Fibroblast of skin of abdomen (primary cell): ENCODE measurements at places on chromosomes 3 and 15.

DNA sequence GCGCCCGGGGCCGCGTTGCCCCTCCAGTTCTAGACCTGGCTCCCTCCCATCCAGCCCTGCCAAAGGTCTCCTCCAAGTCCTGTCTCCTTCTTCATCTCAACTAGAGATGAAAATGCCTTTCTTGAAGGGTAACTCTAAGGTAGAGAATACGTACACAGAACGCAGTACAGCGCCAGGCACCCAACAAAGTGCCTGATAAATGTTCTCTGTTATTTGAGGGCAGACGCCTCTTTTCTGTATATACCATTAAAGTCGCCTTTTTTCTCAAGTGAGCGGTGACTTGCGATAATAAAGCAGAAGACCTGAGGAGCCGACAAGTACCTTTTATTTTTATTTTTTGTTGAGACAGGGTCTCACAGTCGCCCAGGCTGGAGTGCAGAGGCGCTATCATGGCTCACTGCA, 809 bp downstream of the CRTAP start:
- no peak for DNase-seq

DNA sequence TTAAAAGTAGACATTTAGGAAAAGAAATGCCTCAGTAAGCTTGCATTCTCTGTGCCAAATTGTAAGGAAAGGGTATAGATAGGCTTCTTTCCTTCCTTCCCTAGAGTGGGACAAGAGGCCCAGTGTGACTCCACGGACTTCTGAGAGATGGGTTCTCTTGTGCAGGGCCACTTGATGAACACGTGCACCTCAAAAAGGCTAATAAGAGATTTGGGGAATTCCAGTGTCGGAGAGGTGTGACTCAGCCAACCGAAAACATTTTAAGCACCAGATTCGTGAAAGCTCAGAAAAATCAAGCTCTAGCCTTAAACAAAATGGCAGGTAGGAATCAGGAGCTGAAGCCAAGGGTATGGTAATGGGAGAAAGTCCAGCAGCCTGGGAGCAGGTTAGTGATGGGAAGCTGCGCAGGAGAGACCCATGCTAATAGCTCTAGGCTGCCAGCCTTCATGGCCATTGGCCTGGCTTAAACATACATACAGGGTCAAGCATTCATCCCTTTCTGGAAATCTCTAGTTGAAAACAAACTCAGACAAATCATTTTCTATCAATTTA, 56.2 kb downstream of the SV2B start:
- no peak for DNase-seq

- no peak for DNase-seq
Measured at GRCh38 chr3:47899495-47900108, 96.7 kb downstream of the DHX30 start.

DNA sequence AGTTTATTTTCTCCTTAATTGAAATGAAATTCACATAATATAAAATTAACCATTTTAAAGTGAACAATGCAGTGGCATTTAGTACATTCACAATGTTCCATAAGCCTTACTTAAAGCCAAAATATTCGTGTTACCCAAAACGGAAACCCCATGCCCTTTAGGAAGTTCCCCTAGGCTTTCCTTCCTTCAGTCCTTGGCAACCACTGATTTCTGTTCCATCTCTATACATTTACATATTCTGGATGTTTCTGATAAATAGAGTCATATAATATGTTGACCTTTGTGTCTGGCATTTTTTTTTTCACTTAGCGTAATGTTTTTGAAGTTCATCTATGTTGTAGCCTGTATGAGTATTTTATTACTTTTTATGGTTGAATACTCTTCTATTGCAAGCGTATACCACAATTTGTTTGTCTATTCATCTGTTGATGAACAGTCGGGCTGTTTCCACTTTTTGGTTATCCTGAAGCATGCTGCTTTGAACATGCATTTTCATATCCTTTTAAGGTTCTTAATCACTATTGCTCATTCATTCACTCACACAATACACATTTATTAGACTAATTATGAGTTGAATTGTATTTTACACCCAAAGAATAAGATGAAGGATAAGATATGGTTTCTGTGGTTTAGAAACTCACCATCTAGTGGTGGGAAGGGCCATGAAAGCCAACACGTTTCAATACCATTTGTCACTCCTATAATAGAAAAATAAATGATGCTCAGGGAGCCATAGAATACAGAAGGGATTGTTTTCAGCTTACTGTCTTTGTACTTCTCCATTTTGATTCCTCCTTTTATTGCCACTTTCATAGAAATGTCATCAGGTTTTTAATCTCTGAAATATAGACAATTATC, 408.2 kb upstream of the CBLB start:
- DNase-seq: no peak

DNA sequence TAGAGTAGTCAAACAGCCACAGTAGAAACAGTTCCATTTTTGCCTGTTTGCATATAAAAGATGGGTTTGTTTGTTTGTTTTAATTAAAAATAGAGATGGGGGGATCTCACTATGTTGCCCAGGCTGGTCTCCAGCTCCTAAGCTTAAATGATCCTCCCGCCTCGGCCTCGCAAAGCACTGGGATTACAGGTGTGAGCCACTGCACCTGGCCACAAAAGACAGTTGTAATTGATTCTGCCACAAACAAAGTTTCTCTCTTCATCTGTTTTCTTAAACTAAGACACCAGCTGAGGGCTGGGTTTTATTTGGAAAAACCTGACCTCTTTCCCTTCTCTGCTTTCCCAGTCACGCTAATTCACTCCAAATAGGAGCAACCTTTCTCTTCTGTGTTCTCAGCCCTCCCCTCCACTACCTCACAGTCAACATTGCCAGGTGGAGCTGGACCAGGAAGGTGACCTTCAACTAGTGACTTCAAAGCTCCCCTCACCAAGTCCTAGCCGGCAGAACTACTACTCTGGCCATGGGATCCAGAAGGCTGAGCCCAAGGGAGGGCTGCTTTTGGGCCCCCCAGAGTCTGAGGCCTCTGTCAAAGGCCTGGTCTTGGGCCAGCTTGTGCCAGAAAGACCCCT, 1.5 kb upstream of the IDH2 start:
- no peak for DNase-seq

DNA sequence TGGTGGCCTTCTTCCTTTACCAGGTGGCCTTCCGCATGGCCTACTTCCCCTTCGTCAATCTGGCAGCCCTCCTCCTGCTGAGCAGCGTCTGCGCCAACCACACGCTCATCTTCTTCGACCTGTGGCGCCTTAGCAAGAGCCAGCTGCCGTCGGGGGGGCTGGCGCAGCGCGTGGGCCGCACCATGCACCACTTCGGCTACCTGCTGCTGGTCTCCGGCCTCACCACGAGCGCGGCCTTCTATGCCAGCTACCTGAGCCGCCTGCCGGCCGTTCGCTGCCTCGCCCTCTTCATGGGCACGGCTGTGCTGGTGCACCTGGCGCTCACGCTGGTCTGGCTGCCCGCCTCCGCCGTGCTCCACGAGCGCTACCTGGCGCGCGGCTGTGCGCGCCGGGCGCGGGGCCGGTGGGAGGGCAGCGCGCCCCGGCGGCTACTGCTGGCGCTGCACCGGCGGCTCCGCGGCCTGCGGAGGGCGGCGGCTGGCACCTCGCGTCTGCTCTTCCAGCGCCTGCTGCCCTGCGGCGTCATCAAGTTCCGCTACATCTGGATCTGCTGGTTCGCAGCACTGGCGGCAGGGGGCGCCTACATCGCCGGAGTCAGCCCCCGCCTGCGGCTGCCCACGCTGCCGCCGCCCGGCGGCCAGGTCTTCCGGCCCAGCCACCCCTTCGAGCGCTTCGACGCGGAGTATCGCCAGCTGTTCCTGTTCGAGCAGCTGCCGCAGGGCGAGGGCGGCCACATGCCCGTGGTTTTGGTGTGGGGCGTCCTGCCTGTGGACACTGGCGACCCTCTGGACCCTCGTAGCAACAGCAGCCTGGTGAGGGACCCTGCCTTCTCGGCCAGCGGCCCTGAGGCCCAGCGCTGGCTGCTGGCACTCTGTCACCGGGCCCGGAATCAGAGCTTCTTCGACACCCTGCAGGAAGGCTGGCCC, 9.9 kb downstream of the DISP2 start:
- DNase-seq: peak; percentile 81

DNA sequence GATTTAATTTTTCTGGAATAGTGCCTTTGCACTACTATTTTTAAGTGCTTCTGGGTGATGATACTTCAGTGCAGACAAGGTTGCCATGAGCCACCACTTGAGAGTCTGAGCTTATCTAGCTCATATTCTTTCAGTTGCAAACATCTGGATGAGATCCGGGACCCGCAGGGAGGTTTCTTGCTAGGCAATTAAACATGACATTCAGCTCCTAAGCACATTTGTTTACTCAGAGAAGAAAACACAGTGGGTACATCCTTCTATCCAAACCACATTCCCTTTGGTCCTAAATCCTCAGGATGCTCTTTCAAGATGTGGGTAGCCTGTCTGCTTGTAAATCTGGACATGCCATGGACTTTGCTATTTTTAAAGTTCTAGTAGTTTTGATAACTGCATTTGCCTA, 12.0 kb downstream of the PLSCR1 start:
- no peak for DNase-seq

GRCh38 chr3:106376016-106376570, 507.3 kb upstream of the CBLB start:
- DNase-seq: peak; percentile 21

- no peak for DNase-seq
Measured at GRCh38 chr3:53457068-53457467, 37.3 kb upstream of the CACNA1D start.

DNA sequence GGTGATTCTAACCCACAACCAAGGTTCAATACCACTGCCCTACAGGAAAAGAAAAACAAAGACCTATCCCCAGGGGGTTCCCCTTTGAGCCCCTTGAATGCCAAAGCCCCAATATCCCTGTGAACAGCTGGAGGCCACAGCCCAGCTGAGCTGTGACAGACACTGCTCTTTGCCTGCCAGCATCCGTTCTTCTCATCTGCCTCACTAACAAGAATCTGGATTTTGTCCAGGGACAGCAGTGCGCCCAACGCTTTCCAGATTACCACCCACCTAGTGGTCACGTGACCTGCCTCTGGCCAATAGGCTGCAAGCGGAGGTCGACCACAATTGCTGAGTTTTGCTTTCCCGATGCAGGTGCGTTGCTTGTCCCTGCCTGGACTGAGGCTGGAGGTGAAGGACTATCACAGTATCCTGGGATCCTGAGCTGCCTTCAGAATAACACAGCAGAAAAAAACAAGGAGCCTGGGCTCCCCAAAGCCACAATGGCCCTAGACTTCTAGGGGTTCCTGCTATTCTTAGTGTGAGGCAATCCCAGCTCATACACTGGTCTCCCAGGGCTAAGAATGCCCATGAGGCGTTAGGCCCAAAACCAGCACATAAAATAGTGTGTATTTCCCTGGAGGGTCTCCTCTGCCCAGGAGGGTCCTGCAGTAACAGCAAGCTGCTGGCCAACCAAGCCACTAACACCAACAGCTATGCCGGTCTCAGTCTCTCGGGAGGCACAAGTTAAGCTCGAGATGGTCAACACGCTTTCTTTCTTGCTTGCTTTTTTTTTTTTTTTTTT, 13.8 kb downstream of the BDH1 start:
- peak; percentile 72 for DNase-seq

DNA sequence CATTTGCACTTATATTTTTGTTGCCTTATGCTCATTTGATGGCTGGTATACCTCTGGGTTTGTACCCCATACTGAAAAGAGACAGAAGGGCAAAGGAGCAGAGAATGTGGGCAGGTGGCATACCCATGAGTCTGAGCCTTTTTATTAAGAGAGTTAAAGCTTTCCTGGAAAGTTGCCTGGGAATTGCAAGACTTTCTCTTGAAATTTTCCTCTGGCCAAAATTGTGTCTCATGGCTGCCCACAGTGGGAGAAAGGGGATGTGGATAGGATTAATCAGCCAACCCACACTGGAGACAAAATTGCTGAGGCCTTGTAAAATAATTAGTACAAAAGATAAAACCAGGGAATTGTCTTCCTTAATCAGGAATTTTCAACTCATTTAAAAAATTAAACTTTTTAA, 8.2 kb upstream of the NMD3 start:
- DNase-seq: no peak

DNA sequence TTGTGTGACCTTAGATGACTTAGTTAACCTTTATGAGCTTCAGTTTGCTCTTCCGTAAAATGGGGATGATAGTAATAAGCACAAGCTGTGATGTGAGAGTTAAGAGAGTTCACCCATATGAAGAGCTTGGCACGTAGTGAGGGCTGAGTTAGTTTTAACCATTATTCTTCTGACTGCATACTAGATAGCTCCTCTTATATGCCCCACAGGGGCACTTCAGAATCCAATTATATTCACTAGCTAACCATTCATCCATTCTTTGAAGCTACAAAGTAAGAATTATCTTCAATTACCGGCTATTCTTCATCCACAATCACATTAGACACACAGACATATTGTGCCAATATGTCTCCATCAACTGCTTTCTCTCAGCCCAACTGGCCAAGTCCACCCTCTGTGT, 159.0 kb upstream of the STT3B start:
- no peak for DNase-seq

DNA sequence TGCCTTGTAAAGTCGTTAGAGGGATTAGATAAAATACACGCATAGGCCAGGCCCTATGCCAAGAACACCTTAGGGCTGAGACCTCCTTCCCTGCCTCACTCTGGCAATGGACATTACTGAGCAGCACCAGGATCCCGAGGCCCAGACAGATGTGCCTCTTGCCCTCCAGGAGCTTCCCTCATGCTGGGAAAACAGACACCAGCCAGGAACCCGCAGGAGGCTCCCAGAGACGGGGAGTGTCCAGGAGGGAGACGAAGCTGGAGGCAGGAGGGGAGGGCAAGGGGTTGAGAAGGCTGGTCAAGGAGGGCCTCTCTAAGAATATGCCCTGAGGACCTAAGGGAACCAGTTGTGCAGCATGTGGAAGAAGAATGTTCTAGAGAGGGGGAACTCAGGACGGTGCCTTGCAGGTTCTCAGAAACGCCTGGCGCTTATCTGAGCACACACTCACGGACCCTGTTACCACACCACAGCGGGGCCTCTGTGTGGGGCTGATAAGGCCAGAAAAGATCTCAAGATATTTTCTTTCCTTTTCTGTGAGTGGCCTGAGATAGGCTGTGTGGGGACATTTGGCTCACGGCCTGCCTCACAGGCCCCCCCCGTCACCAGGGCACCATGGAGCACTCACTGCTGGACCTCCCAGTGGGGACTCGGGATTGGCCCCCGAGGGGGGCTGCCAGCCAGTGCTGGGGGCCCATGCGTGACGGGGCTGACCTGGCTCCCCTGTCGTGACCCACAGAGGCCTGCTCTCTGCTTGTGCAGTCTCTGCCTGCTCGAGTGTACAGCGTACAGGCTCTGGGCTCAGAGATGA, 22.0 kb upstream of the CYP11A1 start:
- DNase-seq: no peak

GRCh38 chr3:122030381-122031122, 8.5 kb upstream of the ILDR1 start:
- no peak for DNase-seq
